GM20000 (cell line): ENCODE measurements at places on chromosomes 13 and 19.
A peak's percentile ranks its signal among the peaks of the same experiment; 100 is the strongest.

DNA sequence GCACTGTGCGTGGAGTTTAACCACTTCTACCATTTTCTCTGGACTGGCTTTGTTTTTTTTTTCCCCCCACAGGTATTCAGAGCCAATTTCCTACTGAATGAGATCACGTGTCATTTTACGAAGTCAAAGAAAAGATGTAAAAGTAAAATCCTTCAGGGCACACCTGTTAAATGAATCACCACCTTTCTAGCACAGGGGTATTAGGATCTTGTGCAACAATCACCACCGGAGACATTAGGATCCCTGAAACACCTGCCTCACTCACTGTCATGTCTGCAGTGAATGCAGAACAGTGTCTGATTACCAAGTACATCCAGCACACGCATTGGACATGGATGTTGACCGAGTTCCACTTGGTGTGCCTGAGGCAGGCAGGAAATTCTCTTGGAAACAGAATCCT lies 17.2 kb downstream of the BRD4 start:
- DNase-seq, result no peak

DNA sequence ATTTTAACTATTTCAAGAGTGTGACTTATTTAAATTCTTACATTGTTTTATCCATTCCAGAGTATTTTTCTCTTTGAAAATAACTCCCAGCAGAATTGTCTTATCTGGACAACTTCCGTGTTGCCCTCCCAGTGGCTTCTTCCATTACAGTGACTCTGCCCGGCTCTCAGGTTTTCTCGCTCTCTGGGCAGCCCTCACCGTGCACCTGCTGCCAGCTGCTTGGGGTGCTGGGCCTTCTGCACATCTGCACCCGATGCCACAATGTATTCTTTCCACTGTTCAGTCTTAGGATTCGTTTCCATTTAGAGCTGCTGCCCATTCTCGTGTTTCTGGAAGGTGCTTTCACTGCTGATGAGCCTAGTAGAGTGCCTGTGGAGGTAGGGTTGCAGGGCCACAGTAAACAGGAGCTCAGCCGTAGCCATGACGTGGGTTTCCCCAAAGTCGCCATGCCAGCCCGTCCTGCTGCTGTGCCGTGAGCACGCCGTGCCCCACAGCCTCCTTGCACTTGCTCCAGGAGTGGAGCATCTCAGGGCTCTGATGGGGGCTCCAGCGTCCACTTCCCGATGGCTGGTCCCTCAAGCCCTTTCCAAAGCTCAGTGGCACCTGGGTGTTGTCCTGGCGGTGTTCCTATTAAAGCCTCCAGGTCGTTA lies 46.1 kb upstream of the DCUN1D2 start:
- DNase-seq, result peak; percentile 6

GRCh38 chr13:35144166-35144890 lies 202.3 kb downstream of the NBEA start:
- no peak for DNase-seq

- peak; percentile 82 for DNase-seq
Observed at GRCh38 chr13:20702915-20703779, at the start of gene IL17D. TSS of gene IL17D (plus strand) at chr13:20703699. CDS start at chr13:20704002, 303 bp downstream.

- DNase-seq, result no peak
Observed at GRCh38 chr13:23598369-23598768, 28.2 kb downstream of the TNFRSF19 start.

DNA sequence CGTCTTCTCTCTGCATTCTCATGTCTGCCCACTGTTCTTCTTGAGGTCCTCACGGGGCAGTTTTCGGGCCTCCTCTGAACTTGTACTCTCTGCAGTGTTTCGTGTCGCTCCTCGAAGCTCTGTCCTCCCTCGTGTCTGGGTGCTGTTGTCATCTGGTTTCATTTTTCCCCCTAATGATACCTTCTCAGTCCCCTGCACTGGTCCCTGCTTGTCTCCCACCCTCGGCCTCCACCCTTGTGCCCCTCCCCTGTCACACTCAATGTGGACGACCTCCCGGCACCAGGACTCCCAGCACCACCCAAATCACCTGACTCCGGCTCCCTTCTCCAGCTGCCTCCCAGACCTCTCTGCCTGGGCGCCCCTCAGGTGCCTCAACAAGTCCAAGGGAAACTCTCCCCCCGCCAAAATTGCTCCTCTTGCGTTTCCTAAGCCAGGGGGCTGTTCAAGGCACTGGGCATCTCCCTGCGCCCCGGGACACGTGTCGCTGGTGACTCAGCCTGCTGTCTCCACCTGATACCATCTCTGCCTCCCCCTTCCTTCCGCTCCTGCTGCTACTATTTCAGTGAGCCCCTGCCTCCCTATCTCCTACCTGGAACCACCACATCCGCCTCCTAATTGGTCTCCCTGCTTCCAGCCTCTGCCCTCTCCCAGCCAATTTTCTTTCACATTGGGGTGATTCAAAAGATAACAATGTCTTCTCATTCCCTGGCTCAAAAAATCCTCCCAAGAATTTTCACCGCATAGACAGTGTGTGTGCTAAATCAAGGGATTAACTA lies 49.5 kb downstream of the RFX2 start:
- no peak for DNase-seq

- peak; percentile 34 for DNase-seq
Observed at GRCh38 chr19:50512112-50512998, 1.4 kb downstream of the ASPDH start.

- DNase-seq, result no peak
Observed at GRCh38 chr19:40982594-40983101, 8.4 kb upstream of the CYP2B6 start.

GRCh38 chr19:10424011-10424637 lies 3.8 kb downstream of the PDE4A start:
- peak; percentile 79 for DNase-seq

DNA sequence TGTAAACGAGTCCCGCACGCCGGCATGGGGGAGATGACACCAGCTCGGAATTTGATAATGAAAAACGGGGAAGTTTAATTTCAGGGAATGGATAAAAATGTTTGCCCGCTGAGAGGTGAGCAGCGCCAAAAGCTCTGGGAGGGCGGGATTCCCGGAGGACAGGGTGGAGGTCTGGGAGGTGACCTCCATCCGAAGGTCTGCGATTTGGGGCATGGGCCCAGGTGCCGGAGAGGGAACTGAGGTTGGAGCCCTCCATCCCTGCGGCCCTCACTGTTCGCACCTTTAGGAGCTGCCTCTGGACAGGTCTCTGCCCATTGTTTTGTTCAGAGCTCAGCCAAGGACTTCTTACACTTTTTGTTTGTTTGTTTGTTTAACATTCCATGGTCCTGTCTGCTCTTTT lies 129.8 kb downstream of the URI1 start:
- no peak for DNase-seq

- DNase-seq, result no peak
Observed at GRCh38 chr13:26227166-26227971, 5.3 kb upstream of the RNF6 start.

GRCh38 chr19:16067205-16067938 lies 8.9 kb upstream of the TPM4 start:
- DNase-seq, result no peak

DNA sequence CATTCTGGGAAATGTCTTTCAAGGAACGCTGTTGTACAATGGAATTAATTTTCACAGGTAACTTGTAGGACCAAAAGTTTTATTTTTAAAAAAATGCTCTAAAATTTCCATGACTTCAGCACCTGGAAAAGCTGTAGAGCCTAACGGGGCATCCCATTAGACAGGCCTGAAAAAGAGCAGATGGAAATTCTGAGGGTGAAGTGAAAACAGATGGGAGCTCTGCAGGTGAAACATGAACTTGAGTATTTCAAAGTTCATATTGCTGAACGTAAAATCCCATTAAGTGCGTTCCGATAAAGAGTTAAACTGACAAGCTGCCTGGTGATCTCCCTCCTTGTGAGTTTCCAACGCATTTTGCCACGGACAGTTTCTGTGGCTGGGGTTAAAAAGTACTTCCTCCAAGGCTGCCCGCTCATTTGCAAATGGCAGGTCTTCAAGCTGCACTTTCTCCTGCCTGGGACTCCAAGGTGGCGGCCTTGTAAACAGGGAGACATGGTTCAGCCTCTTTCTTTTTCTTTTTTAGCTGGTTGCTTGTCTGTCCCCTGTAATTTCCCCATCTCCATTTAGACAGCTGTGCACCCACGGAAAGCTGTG lies 450.4 kb downstream of the FGF9 start:
- peak; percentile 39 for DNase-seq

GRCh38 chr19:40632311-40633036 lies 31.3 kb downstream of the LTBP4 start:
- no peak for DNase-seq

DNA sequence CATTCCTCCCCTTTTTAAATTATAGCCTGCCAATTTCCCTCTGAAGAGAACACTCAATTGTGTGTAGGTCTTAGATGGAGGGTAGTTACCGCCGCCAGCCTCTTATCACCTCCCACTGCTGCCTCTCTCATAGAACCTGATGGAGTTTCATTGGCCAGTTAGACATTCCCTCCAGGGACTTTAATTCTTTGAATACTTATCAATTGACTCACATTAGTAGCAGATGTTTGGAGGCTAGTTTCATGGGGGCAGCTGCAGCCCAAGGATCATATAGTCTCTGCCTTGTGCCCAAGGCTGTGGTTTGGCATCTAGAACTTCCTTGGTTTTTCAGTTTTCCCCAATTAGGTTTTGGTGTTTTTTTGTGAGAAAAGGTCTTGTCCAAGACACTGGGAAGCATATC lies 318.9 kb upstream of the HTR2A start:
- no peak for DNase-seq

- no peak for DNase-seq
Observed at GRCh38 chr13:81458170-81458569, 1117.2 kb upstream of the SPRY2 start.

DNA sequence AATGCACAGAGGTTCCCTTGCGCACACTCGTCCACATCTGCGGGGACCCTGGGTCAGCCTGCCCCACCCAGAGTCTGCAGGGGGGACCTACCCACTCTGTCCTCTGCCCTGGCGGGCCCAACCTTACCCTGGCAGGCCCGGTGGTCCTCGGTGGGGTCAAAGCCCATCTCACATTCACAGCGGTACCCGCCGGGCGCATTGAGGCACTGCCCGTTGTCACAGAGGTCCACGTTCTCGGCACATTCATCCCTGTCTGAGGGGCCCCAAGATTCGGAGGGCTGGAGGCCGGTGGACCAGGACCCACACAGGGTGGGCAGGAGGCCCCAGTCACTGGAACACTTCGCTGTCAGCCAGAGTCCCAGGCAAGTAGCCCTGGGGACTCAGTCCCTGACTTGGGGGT lies 38.5 kb downstream of the FBN3 start:
- no peak for DNase-seq

- DNase-seq, result no peak
Observed at GRCh38 chr13:73870036-73870741, 264.0 kb downstream of the KLF12 start.

- DNase-seq, result no peak
Observed at GRCh38 chr19:30886222-30886621, 463.0 kb downstream of the TSHZ3 start.

GRCh38 chr13:61253105-61253877 lies 162.4 kb downstream of the PCDH20 start:
- DNase-seq, result no peak

- DNase-seq, result no peak
Observed at GRCh38 chr19:56622374-56622773, 20.6 kb upstream of the SMIM17 start.

DNA sequence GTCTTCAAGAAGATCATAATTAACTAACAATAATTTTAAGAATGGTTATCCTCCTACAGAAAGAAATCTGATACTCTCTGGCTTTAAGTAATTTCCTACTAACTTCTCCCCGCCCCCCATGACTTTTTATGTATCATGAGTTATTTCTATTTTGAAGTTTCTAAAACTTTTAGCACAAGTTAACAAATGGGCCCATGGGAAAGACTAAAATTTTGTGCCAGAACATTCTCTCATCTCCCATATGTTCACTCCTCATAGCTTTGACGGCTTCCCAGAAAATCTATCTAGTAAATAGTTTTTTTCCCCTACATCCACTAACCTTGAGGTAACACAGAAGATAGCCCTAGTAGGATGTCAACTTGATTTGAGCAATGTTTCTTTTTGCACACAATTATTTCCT lies 148.3 kb downstream of the POSTN start:
- DNase-seq, result no peak

DNA sequence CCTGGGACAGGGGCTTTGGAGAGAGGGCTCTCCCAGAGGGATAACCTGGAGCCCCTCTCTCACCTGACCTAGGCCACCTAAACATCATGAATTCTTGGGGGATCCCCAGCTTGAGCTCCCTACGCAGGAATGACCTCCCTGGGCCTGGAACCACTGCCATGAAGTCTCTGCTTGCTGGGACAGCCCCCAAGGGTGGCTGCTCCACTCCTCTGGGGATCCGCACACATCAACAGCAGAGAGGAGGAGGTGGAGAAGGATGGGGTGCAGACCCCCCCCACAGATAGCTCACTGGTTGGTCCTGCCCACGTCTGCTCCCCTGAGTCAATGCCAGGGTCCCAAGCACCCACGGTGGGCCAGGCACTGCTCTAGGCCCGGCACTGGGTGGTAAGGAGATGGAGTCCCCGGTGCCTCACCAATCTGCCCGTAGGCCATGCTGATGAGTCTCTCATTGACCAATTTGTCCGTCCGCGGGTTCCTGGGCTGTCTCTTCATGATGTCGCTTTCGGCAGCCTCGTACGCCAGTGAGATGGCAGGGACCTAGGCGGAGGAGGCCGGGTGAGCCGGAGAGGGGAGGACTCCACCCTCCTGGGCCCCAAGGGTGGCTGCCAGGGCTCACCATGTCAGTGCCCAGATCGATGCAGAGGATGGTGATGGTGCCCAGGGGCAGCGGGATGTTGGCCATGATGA lies 10.8 kb upstream of the RABAC1 start:
- no peak for DNase-seq

- DNase-seq, result no peak
Observed at GRCh38 chr19:29577649-29577963, 28.5 kb upstream of the POP4 start.

DNA sequence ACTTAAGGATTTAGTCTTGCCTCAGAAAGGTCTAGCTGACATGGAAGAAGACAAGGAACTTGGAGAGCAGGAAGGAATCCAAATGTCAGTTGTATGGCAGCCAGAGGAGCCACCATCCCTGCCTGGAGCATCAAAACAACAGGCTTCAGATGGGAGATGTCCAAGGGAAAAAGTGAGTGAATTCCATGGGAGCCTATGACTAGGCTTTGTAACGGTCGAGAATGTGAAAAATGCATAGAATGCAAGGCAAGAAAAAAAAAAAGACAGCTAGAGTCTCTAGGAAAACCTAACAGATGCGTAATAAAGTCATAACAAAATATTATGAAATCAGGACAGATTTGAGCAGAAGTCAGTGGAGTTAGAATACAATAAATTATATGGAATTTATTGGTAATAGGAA lies 183.7 kb upstream of the LSM14A start:
- no peak for DNase-seq
